Activated T-helper 1 cell treated with Interleukin-2 at 50 U/mL for 16 hours (primary cell): ENCODE measurements at places on chromosomes 3 and 15.

GRCh38 chr3:101938262-101938847 lies 89.0 kb downstream of the NFKBIZ start:
- DNase-seq = no peak

GRCh38 chr3:1908651-1909445 lies 189.8 kb upstream of the CNTN4 start:
- no peak for DNase-seq

- DNase-seq = no peak
These were observed 4.9 kb upstream of the GPR87 start for GRCh38 chr3:151321526-151321925.

- no peak for DNase-seq
These were observed 13.3 kb upstream of the MYZAP start for GRCh38 chr15:57578288-57578900.
